Right lung (tissue), 10 donors: ENCODE measurements at places on chromosomes 3 and 15.

DNA sequence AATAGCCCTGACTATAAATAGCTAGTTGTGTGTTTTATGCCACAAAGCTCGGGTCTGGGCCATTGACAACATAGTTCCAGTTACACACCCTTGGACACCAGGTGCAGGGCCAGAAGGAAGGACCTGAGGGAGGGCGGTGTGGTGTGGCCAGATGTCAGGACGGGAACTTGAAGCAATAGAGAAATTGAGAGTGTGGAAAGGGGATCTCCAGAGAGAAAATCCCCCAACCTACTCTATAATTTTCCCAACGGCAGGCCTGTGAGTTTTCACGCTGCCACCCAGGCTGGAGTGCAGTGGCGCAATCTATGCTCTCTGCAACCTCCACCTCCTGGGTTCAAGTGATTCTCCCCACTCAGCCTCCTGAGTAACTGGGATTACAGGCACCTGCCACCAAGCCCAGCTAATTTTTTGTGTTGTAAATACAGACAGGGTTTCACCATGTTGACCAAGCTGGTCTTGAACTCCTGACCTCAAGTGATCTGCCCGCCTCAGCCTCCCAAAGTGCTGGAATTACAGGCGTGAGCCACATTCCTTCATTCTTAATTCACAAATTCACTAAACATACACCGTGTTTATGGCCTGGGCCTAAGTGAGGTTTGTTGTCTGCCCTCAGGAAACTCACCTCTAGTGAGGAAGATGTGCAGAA, 70.8 kb upstream of the KLF13 start:
- DNase-seq, result no peak

GRCh38 chr3:123788710-123789109, 95.4 kb downstream of the MYLK start:
- DNase-seq, result no peak

- no peak for DNase-seq
These were observed 73.2 kb downstream of the AAGAB start for GRCh38 chr15:67181221-67181639.

DNA sequence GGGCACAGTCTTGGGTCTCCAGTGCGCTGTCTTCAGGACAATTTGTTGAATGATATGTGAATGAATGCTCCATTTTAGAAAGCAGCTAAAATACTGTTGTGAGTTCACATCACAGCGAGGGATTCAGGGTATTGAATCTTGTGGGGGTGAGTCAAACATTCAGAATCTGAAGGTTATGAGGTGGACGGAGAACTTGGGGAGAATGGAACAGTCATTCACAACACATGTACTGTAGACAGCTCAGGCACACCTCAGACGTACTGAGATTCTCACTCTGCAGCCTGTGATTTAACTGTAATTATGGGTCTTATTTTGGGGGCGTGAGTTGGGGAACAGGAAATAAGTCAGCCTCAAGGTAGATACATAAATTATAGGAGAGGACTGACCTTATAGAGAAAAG, 13.9 kb downstream of the CRYBG3 start:
- no peak for DNase-seq
